ENCODE measurements at places on chromosomes 6 and 20.

- DNase-seq, result no peak
Observed at GRCh38 chr6:112065426-112065986, 11.6 kb downstream of the CCN6 start.

- no peak for DNase-seq
Observed at GRCh38 chr6:41367700-41368099, 32.3 kb downstream of the NCR2 start.

DNA sequence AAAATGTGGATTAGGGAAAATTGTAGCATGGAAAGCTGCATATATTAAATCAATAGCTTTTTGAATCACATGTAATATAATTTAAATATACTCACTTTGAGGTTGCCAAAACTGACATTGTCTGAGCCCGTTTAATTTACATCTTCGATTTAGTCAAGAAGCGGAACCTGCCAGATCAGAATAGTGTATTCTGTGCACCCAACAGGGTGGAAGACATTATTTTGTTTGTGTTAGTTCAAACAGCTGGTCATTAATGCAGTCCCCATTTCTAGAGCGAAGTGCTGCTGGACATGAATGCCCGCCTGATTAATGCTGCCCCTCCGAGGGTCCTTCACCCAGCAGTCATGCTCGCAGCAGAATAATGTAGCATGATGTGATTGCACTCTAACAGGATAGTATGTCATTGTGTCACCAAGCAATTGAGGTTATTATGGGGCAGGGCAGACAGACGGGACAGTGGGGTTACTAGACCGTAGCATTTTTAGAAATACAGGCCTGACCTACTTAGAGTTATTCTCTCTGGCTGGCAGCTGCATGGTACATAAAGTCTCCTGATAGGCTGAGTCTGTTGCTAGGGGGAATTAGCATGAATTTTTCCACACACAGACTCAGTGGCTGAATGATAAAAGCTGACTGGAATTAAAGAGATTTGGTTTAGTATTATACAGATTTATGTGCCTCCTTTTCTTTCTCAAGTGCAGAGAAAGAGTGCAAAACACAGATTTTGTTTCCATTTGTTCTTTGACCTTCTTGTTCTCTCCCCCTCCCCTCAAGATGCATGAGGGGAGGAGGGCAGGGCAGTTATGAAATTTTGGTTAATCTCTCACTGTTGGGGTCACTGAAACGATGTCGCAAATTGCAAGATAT lies 147.1 kb downstream of the PRL start:
- no peak for DNase-seq

- no peak for DNase-seq
Observed at GRCh38 chr20:20448881-20449280, 81.0 kb downstream of the INSM1 start.

DNA sequence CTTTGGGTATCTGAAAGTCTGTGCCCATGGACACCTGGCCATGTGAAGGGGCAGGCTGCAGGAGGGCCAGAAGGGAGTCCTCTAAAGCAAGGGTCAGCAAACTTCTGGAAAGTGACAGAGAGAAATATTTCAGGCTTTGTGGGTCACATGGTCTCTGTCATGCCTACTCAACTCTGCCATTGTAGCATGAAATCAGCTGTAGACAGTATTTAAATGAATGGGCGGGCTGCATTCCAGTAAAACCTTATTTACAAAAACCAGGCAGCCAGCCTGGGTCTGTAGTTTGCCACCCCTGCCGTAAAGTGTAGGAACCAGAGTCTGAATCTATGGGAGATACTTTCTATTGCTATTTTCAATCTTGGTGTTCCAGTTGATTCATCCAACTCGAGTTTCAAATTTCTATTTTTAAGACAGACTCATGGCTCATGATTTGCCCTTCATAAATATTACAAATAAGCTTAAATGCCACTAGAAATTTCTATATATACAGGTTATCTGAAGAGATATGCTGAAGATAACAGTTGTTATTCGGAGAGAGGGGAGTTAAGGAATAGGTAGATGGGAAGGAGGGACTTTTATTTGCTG lies 19.0 kb upstream of the ADGRF4 start:
- no peak for DNase-seq

DNA sequence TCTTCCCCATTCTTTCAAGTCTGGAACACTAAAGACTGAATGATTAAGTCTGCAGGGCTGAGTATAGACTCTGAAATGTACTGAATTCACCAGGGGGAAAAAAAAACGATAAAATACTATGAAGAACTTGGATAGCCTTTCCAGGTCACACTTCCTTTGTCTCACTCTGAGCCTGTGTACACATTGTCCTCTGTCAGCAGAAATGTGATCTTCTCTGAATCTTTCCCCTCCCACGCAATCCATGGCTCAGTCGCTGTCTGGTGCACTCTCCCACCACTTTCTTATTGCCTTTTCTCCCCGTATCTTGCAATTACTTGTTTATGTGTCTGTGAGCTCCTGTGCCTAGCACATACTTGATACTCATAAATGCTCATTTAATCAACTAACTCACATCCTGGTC lies 212.6 kb upstream of the RSPO3 start:
- no peak for DNase-seq

DNA sequence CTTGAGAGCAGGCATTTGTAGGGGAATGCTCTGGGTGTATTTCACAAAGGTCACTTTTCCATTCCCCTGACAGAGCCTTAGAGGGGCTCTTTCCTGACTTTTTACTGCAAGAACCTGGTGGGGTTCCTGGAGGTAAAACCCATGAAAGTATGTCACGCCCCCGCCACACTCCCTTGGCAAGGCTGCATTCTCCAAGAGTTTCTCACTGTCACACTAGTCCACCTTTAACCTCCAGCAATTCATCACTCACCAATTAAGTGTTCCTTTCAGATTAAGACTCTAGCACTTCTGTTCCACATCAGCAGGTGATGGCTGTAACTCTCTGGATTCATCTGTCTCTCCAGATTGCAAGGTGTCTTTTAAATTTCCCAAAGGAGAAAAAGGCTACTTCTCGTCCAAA lies 32.7 kb upstream of the NKX2-4 start:
- no peak for DNase-seq

- no peak for DNase-seq
Observed at GRCh38 chr6:126907996-126908395, 210.5 kb upstream of the RSPO3 start.

- no peak for DNase-seq
Observed at GRCh38 chr6:111992851-111993250, 61.1 kb upstream of the CCN6 start.

GRCh38 chr6:160972111-160972510 lies 19.5 kb upstream of the MAP3K4 start:
- DNase-seq, result no peak

DNA sequence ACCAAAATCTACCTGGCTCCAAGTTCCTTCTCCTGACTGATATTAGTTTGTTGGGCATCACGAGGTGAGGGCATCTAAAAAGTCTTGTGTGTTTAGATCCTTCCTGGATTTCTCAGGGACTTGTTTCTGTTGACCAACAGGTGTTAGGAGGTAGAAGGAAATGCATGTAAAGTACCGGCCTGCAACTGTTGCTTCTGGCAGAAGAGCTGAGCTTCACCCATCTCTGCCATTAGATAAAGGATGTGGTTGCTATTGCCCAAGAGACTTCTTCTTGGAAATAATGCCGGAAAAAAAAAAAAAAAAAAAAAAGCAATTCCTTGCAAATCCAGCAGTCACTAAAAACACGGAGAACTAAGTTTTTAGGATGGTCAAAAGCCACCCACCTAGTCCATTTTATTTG lies 303.1 kb downstream of the CDH26 start:
- no peak for DNase-seq

DNA sequence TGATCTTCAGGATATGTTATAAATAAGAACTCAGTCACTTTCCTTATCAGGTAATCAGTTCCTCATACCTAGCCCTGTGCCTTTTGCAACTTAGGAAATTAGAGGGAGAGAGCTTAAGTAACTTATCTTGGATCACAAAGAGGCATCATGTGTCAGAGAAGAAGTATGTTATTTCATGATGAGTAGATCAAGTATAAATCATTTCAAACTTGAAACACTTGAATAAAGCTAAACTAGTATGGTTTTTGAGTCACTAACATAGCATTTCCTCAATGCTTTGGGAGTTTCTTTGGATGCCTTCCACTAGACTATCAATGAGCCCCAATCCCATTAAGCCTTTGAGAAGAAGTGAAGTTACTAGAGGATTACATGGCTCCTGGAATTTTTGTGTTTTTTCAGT lies 102.6 kb upstream of the TNFAIP3 start:
- no peak for DNase-seq

GRCh38 chr20:12083269-12083668 lies 165.6 kb downstream of the BTBD3 start:
- no peak for DNase-seq

DNA sequence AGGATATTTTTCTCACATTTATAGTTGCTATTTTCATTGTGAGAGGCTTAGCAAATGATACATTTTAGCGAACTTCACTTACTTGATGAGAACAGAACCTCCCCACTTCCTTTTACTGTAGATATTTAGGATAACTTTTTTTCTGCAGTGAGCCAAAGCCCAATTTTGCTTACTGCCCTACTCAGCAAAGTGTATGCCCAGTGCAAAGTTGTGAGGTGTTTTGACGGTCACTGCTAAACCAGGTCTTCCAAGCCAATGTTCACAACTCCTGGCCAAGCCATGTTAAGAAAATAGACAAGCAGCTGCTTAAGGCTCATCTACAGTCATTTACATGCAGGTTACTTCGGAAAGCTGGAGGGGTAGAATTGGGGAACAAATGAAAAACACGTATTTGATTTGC lies 144.8 kb downstream of the ADGRG6 start:
- DNase-seq, result no peak
